ENCODE measurements at places on chromosomes 16 and 17. TPM values are rescaled to one million over a fixed set of nuclear protein-coding genes. Genes with fewer than 3 reads are reported as not detected.

CMTM2 gene
- total RNA-seq: not detected

KRT24 gene
- 0.31 TPM for total RNA-seq

KCNH4 gene
- total RNA-seq: not detected

IGSF6 gene
- 1.3 TPM for total RNA-seq

TCAP gene
- 608 TPM for total RNA-seq

ZG16 gene
- total RNA-seq: not detected

USH1G gene
- 2.9 TPM for total RNA-seq

CACNG1 gene
- 44.4 TPM for total RNA-seq

KRT33A gene
- total RNA-seq: not detected

TP53TG3F gene
- total RNA-seq: not detected

OR1E1 gene
- total RNA-seq: not detected

Data from tongue (tissue), 3 donors.